ENCODE measurements at places on chromosomes 7 and 10.

GRCh38 chr7:106626376-106627164 lies 34.4 kb downstream of the CCDC71L start:
- DNase-seq = no peak

GRCh38 chr10:88858491-88858890 lies 6.8 kb upstream of the ANKRD22 start:
- DNase-seq = no peak

DNA sequence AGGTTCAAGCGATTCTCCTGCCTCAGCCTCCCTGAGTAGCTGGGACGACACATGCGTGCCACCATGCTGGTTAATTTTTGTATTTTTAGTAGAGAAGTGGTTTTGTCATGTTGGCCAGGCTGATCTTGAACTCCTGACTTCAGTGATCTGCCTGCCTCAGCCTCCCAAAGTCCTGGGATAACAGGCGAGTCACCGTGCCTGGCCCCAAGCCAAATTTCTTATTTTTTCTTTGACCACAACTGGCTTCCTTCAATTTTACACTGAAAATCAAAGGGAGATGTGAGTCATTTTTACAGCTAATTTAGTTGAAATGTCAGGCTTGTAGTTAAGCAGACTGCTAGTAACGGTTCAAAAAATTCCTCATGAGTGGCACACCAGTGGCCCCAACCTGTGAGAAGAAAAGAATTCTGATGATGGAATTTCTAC lies 7.8 kb downstream of the RNF216 start:
- DNase-seq = no peak

GRCh38 chr7:31729195-31729804 lies 42.3 kb downstream of the PPP1R17 start:
- DNase-seq = no peak

DNA sequence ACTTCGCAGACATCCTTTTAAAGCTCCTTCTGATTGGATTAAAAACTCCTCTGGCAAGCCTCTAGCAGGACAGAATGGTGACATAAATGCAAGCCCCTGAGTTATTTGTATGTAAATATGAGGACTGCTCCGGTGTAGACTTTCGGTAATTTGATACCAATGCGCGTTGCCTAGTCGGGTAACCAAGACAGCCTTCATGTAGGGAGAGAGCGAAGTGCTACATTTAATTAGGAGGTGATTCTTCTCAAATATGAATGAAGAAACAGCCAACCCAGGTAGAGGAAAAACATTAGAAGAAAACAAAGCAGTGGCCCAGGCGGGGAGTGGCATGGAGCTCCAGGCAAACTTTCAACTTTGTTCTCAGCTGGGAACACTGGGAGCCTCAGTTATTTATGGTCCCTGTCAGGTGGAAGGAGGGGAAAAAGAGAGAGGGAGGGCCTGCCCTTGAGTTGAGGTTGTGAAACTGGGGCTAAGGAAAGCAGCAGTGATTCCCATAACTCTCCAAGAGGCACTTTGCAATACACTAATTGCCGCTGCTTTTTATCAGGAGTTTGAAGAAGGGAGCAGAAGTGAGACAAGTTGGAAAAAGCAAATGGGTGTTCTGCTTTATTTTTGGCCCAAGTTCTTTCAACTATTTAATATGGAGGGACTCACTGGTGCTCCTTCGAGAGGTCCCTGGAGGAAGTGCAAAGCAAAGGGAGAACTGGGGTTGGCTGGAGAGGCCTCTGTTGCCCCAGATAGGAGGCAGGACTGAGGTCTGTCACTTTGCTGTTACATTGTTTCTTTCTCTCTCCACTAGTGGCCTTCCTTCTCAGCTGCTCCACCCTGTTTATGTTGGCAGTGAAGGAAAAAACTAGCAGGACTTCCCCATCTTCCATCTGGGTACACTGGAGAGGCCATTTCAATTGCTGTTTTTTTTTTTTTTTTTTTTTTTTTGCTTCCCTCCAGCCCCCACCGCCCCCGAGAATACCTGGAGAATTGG lies 234.6 kb upstream of the CCDC6 start:
- DNase-seq = no peak

- no peak for DNase-seq
Measured at GRCh38 chr10:51716981-51717380, 17.6 kb upstream of the CSTF2T start.

DNA sequence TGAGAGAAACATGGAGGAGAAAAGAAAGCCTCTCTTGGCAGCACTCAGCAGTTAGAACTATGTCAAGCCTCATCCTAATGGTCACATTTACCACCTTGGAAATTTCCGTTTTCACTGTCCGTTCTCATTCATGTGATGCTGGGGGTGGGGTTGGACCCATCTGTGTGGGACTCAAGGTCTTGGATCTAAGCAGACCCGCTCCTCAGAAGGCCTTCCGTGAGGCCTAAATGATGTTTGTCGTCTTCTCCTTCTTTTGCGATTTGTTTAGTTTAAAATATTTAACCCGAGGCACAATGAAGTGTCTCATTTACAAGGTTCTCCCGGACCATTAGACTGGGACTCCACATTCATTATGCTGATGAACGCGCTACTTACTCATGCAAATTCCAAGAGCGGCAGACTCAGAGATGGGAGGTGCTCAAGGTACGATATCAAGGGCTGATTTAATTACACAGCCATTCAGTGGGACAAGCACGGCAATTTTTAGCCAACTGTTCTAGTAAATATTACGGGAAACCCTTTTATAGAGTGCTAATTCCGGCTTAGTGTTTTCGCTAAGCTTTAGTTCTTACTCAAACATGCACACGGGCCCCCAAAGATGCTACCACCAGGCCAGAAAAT lies 109.1 kb upstream of the EFCAB10 start:
- peak; percentile 46 for DNase-seq

DNA sequence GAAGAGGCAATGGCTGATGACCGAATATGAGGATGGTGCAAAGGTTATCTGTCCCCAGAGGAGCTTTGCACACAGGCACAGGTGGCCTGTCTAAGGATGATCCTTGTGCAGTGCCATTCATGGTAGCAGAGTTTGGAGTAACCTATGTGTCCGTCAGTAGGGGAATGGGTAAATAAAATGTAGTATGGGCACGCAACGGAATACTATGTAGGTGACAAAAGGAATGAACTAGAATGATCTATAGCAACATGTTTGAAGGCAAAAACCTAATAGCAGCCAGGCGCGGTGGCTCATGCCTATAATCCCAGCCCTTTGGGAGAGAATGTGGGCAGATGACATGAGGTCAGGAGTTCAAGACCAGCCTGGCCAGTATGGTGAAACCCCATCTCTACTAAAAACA lies 41.6 kb upstream of the ECHDC3 start:
- no peak for DNase-seq

DNA sequence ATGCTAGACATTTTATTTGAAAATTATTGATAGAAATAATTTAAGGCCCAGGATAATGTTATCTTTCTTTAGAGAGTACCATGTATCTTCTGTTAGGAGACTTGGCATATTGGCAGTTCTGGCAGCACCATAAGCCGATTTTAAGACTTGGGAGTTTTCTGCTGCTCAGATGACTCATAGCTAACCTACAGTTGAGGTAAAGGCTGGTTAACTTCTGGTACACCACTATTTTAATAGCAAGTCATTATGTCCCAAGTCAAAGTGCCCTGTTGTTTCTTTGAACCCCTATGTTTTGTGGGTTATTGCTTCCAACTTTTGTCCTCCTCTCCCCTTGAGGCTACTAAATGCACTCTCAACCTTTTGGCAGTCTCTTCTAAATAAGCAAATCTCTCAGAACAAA lies 25.2 kb downstream of the ATRNL1 start:
- no peak for DNase-seq

DNA sequence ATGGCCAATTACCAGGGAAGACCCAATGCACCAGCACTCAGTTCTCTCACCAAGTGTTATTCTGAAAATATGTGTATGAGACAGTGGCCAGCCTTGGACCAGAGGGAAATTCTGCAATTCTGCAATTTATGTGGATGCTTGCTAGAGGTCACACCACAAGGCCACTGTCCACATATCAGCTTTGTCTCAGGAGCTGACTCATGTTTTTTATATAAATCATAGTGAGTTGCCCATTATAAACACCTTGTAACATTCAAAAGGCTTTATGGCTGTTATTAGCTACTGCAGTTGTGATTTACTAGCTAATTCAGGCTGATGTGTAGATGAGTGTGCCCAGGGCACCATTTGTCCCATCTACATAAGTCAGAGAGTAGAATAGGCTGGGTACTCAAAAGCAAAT lies 649.0 kb downstream of the LRMDA start:
- no peak for DNase-seq

- DNase-seq = no peak
Measured at GRCh38 chr10:51257511-51258248, 183.4 kb downstream of the PRKG1 start.

GRCh38 chr7:17357952-17358351 lies 59.5 kb downstream of the AHR start:
- no peak for DNase-seq

DNA sequence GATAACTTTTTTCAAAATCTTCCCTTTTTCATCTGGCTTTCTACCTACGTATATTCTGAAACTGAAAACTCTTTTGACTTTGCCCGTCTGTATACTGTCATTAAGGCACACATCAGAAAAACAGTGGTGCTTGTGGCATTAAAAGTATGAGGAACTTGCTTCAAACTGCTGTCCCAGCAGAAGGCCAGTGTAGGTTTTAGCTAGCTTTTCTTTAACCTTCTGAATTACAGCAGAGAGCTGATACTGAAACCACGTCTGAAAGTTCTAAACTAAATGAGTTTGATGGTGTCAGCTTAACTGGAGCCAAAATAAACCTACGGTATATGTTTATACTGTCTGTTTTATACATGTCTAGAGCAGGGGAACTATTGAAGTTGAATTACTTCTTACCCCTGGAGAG lies 283.4 kb downstream of the TFEC start:
- no peak for DNase-seq

DNA sequence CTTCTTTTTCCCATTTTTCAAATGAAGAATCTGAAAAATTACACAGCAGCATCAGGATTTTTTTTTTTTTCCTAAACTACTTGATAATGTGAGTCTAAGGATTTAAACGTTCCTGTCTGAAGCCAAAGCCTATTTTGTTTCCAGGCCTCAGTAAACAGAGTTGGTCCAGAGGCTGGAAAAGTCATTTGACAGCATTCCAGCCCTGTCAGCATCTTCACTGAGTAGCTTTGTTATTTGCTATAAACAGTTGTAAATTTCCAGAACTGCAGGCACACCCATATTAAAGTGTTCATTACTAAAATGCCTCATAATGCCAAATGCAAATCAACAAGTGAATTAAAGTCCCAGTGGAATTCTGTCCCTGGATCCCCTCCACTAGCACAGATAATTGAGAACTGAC lies 35.5 kb upstream of the KMT2E start:
- DNase-seq = no peak

DNA sequence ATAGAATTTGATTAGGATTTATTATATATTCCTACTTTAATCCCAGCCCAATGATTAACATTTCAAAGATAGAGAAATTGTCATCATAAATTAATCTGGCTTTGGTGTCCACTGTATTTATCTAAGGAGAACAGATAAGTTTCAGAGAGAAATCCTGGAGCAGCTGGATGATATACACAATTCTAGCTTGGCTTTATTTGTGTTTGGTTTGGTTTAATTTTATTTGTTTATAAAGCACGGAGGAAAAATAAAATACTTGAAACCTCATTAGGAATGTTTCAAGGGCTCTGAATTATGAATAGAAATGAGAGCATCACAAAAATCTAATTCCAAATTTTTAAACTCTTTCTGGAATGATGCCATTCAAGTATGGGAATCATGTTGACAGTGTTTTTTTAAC lies 42.1 kb downstream of the SEMA3D start:
- DNase-seq = no peak

DNA sequence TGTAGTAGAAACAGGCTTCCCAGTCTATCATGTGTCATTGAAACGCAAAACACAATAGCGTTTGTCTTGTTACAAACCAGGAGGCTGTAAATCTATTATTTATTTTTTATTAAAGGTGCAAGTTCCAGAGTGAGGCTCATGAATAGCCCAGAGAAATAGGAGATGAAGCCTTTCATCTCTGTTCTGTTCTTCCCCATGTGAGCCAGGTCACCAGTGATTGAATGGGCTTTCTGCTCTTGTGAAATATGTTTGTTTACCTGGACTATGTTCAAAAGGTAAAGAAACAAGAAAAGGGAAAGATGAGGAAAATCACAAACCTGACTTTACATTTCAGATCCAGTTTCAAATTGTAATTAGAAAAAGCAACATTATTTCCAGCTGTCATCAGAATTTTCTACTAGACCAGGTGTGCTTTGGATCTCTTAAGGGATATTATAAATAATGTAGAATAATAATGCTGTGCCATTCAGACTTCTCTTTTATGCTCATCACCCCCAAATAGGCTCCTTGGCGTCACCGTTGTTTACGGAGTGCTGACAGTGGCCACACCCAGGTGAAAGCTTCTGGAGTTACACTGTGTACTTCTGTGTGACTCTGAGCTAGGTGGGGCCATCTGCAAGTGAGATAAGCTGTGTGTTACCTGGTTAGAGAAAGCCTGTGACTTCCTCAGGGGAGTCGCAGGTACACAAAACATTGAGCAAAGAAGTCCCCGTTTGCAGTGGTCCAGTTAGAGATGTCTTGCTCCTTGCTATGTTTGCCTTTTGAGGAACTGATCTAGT lies 274.9 kb downstream of the SDK1 start:
- DNase-seq = no peak

DNA sequence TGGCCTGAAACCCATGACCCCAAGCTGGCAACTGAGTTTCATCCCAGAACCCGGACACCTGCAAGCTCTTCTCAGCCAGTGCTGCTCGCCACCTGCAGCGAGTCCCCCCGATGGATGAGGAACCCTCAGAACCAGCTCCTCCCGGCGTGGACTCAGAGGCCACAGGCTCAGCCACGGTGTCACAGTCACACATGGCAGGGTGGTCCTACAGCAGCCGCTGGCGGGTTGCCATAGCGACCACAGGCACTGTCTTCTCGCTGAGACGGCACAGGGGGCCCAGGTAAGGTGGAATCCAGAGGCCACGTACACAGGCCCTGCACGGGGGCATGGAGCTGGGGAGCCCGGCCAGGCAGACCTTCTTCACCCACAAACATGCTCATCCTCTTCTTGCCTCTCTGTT lies 53.4 kb downstream of the DPYSL4 start:
- DNase-seq = no peak

DNA sequence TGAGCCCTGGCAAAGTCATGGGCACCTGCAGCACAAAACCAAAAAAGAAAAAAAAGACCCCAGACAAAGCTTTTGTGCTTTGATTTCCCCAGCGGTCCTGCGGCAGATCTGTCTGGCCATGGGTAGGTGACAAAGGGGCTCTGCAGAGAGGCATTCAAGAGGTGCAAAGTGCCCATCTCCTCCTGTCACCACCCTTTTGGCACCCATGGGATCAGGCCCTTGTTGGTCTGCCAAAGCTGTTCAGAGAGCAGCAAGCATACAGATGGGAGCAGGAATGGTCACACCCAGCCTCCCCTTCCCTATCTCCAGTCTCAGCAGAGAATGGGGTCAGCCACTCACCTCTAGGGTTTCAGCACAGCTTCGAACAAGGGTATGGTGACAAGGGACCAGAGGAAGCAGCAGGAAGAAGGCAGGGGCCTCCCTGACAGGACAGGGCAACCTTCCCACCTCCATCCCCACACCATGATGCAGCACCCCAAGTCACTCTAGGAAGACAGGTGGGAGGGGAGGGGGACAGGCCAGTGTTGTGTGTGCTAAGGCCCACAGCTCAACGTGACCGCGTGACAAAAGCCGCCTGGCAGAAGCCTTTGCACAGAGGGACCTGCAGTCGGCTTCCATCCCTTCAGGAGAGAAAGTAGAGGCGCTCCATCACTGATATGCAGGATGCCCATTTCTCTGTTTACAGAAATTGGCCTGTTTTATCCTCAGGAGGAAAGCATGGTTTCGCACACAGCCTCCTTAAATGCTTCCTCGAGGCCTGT lies 6.3 kb downstream of the CAMK2G start:
- DNase-seq = no peak

- no peak for DNase-seq
Measured at GRCh38 chr7:21125297-21125696, 302.6 kb upstream of the SP4 start.
